ENCODE measurements at places on chromosomes 13 and 19. TPM values are rescaled to one million over a fixed set of nuclear protein-coding genes. Genes with fewer than 3 reads are reported as not detected.

Gene CLIP3
- 26.4 TPM for polyA plus RNA-seq

Gene TMEM238
- 1.7 TPM for polyA plus RNA-seq

Gene RDH8
- polyA plus RNA-seq = not detected

Gene CASP14
- polyA plus RNA-seq = not detected

GRCh38 chr13:79011179-79011578 is 352.2 kb upstream of the OBI1 start:
- no peak for DNase-seq

GRCh38 chr19:37007587-37008220 is 70.5 kb upstream of the ZNF420 start:
- DNase-seq = no peak

- no peak for DNase-seq
Observed at GRCh38 chr19:1606138-1606651, 933 bp upstream of the UQCR11 start.

- DNase-seq = no peak
Observed at GRCh38 chr13:113730258-113730691, 28.8 kb upstream of the TMEM255B start.

GRCh38 chr13:33932769-33933406 is 114.9 kb downstream of the RFC3 start:
- no peak for DNase-seq

- DNase-seq = peak; percentile 52
Observed at GRCh38 chr19:16876904-16877361, 11.9 kb upstream of the F2RL3 start.

DNA sequence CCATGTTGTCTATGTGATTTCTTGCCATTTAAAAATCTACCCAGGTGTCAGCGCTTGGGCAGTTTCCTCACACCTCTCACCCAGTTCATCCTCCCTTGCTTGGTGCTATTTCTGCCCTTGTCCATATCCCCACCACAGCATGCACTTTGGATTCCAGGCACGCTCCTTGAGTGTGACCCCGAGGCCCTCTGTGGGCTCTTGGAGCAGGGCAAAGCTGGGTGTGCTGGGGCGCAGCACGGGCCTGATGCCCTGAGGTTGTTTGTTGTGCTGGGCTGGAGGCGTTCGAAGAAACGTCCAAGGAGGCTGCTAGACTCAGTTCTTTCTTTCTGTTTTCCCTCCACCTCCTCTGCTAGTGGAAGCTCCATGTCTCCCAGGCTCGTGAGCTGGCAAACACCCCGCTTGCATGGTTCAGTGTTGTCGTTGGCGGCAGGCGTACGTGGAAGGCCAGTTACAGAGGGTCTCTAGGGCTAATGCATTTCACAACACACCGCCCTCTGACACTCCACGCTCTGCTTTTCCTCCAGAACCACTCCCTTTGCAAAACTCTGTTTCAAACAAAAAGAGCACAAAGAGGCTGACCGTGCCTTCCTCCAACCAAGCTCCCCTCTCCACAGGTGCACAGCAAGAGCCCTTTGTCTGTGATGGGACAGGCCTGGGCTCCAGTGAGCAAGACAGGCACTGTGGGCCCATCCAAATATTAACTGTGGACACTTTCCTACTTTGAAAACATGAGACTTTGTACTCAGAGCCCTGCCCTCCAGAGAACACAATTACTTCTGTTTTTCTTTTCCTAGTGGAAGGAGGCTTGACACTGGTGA is 117.7 kb upstream of the GJB6 start:
- DNase-seq = no peak

- DNase-seq = peak; percentile 70
Observed at GRCh38 chr19:34145741-34146202, 26.5 kb upstream of the LSM14A start.
